Activated T-cell treated with anti-CD3 and anti-CD28 coated beads, Interleukin-2, amount 50 U/mL, for 1 hour (primary cell): ENCODE measurements at places on chromosomes 7 and 10.

GRCh38 chr7:68994841-68995240, 603.4 kb upstream of the AUTS2 start:
- no peak for DNase-seq

GRCh38 chr10:126290232-126290631, 98.0 kb downstream of the ADAM12 start:
- DNase-seq, result no peak

DNA sequence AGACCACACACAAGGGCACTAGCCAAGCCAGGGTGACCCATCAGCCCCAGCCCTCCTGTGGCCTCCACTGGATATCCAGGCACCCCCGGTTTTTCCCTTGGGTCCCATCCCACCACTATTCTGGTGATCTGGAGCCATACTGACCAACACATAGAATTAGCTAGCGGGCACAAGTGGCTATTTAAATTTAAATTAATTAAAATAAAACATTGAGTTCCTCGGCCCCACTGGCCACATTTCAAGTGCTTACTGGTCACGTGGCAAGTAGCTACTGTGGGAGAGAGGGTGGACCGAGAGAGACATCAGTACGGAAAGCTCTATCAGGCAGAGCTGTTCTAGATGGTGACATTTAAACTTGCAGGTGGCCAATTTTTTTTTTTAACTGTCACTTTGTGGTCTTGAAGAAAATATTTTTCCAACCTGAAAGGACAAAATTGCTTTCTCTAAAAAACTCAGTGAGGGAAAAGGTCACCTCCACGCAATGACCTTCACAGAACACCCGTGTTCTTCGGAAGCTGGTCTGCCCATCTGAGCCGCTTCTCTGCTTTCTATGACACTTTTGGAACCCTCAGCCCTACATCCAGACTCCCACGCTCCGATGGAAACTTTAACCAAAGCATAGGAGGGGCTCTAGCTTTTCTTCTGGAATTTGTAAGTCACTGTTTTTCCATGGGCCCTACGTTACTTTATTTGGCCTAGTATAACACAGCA, 30.0 kb downstream of the HIPK2 start:
- no peak for DNase-seq

- no peak for DNase-seq
These were observed 115.2 kb downstream of the GRID1 start for GRCh38 chr10:86251426-86251825.

DNA sequence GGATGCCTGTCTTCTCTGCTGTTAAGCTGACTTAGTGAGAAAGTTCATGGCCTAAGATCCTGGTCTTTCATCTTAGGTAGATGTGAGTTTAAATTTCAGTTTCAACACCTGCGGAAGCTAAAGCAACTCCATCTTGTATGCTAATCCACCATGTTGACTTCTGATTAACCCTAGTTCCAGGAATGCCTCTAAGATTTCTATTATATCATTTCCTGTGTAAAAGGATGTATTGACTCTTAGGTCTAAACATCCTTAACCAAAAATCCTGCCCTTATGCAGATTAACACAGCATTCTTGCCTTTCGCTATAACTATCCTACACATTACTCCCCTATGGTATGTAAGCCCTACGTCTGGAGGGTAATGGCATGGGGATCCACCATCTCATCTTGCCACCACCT, 94.4 kb upstream of the CCDC6 start:
- no peak for DNase-seq

GRCh38 chr10:109889867-109890266, 33.4 kb downstream of the XPNPEP1 start:
- no peak for DNase-seq

- no peak for DNase-seq
These were observed 1.1 kb upstream of the EMX2 start for GRCh38 chr10:117541405-117541908.
